ENCODE measurements at places on chromosomes 1 and 21.

DNA sequence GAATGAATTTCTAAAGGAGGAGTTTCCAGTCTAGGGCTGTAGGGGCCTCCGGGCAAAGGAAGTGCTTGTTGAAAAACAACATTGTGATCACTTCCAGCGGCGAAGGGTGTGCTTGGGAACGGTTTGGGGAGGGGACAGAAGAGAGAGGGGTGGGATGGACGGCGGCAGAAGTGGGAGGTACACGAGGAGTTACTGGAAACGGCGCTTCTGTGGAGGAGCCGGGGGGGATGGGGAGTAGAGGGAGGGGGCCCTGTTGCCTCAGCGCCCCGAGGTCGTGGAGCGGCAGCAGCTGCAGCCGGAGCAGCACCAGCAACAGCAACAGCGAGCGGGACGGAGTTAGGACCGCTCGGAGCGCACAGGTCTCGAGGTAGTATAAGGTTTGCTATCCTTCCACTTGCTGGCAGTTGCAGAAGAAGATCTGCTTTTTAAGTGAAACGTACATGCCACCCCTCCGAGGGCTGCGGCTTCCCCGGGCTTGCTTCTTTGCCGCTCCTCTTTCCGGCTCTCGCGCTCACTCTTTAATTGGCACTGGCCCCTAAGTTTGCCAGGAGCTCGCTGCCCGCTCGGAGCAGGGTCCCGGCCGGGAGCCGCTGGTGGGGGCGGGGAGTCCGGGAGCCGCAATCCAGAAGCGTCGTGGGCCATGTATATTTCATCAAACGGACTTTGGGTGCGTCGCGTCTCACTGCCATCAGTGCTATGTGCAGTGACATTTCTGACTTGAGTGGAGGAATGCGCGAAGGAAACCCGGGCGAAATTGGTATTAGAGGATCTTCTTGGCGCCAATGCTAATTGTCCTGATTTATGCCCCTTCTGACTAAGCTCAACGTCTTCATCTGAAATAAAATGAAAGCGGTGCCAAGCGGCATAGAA lies 771 bp upstream of the NTNG1 start:
- no peak for DNase-seq

DNA sequence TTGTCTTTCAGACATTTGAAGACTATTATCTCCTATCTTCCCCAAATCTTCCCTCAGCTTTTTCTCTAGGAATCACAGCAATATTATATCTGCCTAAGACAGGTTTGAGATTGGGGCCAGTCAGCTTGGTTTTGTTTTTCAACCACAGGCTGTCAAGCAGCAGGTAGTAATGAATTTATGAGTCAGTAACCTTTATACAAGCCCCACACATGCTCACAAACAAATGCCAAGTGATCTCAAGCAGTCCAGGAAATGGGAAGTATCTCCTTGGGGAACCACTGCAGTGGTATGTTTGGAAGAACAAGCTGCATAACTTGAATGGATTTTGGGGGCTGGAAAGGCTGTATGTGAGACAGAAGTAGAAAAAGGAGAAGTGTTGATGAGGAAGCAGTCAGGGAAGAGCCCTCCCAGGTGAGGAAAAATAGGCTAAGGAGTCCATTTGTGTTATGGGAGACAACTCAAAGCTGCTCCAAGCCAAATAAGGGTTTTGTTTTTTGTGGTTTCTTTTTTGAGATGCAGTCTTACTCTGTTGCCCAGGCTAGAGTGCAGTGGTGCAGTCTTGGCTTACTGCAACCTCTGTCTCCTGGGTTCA lies 2.1 kb downstream of the DHDDS start:
- no peak for DNase-seq

DNA sequence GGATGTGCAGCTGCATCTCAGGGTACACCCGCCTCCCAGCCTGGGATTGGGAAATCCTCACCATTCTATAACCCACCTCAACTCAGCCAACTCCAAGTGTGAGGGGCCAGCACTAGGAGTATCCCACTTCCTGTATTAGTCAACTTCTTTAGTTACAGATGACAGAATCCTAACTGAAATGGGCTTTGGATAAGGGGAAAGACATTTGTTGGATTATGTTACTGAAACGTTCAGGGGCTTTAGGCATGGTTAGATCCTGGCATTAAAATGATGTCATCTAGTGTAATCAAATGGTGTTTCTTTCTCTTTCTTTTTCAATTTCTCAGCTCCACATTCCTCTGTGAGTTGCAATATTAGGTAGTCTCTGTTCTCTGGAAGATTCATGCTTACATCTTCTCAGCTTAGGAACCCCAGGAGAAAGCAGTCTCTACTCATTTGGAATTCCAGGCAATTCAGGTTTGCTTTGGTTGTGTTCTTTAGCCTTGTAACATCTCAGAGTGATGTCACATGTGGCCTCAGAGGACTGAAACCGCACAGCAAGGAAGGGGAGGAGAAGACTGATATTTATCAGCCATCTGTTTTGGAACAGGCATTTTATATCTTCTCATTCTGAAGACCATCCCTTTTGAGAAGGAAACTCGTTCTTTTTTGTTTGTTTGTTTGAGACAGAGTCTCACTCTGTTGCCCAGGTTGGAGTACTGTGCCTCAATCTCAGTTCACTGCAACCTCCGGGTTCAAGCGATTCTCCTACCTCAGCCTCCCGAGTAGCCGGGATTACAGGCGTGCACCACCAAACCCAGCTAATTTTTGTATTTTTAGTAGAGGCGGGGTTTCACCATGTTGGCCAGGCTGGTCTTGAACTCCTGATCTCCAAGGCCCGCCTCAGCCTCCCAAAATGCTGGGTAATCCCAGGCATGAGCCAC lies 18.9 kb upstream of the TMEM54 start:
- DNase-seq, result no peak

DNA sequence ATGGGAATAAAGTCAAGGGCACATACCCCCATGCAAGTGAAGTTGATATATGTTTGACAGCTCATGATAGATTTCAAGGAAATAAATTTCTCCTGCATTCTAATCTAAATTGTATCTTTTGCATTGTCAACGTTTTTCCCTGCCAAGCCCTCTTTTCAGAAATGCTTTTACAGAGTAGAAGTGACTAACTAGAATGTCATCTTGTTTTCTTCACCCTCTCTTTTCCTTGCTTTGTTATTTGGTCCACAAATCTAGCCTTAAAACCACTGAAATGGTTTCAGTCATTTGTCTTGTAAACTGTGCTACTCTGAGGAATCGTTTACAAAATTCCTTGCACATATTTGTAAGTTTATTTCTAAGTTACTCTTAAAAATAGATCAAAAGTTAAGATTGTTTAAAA lies 600.8 kb upstream of the CXADR start:
- no peak for DNase-seq

GRCh38 chr1:178500091-178500770 lies 3.5 kb upstream of the CLEC20A start:
- no peak for DNase-seq

DNA sequence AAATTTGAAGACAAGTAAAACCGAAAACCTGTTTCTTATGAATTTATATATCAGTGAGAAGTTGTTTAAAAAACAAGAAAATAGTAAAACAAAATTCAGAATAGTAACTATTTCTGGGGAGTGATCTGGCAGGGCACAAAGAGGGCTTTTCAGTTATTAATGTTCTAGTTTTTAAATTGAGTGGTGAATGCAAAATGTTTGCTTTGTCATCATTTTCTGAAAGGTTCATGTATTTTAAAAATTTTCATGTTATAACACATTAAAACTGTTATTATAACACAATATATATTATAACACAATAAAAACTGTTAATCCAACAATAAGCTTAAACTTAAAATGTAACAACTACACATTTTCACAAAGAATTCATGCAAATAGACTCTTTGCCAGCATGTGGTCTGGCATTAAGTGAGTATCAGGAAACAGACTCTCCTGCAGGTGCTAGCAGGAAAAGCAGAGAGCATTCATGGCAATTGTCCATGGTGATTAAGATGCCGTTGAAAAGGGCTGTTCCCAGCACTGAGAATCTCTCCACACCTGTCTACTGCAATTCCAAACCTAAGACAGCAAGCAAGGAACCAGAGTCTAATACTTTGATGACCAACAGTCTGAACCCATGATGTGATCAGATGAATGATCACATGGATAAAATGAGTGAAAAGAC lies 204.9 kb downstream of the TBX15 start:
- DNase-seq, result no peak

DNA sequence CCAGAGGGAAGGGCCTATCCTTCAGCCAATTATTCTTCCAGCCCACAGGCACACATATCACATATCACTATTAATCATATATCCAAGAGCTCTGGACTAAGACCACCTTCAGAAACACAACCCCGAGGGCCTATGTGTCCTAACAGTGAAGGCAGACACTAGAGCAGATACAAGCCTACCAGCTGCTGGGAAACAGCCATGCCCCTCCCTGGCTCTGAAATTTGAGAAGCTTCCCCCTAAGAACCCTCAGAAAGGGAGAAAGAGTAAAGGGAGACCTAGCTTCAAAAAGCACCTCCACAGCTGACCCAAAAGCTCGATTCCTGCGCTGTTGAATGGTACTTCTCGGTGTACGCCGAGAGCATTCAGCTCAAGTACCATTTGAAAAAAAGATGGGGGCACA lies 17.4 kb downstream of the CNN3 start:
- DNase-seq, result no peak

GRCh38 chr1:214660900-214661299 lies 57.9 kb downstream of the CENPF start:
- no peak for DNase-seq

DNA sequence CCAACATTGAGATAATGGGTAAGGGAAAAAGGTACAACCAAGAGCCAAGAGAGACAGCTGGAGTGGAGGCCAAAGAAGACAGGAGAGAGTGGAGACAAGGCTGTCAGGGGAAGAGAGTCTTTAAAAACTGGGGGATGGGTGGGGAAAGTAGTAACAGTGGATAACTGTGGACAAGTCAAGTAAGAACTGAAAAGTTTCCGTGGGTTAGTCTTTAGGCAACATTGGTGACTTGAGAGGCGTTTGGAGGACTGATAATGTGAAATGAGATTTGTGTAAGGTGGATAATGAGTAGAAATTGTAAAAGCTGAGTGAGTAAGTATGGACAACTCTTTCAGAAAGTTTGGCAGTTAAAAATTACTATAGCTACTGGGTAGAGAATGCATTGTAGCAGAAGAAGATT lies 10.4 kb downstream of the PPP2R5A start:
- no peak for DNase-seq
